ENCODE measurements at places on chromosomes 3 and 15.

- DNase-seq = no peak
Measured at GRCh38 chr3:187802928-187803259, 57.6 kb upstream of the BCL6 start.

- DNase-seq = no peak
Measured at GRCh38 chr15:92021792-92022191, 168.3 kb downstream of the SLCO3A1 start.

DNA sequence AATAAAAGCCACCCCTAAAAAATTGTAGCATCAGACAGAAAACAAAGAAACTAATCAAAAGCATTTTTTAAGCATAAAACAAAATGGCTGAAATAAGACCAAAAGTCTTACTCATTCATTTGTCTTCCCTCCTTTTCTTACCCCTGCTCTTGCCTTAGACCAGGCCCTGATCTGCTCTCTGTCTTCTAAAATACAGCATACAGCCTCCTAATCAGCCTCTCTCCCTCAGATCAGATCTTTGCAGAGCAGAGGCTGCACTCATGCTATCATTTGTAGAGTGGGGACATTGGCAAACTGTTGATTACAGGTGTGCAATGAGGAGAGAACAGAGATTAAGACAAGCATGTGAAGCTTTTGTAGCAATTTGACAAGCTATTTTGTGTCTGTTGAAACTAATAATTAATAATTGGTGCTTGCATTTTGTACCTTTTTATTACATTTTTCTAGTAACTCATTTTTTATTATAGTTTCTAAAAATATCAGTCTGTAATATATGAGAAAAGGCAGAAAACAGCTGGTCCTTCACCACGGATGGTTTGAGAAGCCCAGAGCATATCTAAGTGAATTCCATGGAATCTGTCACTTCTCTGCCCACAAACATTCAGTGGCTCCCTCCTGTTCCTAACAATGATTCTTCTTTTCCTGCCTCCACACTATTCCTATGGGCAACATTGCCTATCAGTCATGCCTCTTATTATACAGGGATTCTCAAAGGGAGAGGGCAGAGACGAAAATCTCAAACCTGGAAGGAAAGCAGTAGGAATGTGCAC lies 286.2 kb upstream of the STT3B start:
- no peak for DNase-seq

- no peak for DNase-seq
Measured at GRCh38 chr3:72070005-72070404, 285.1 kb upstream of the PROK2 start.

DNA sequence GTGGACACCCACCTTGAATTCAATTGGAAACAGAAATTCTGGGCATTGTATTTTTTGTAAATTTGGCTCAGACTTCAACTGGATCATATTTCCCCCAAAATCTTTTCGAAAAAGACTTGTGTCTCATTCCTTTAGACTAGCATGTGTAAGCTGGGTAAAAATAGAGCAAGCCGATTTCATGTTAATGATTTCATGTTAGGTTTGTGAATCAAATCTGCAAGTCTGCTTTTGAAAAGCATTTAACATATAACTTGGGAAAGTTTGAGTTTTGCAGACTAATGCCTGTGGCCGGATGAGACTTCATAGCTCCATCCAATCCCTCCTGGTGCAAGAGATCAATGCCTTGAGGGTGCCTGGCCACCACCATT lies 64.5 kb downstream of the FLNB start:
- no peak for DNase-seq

DNA sequence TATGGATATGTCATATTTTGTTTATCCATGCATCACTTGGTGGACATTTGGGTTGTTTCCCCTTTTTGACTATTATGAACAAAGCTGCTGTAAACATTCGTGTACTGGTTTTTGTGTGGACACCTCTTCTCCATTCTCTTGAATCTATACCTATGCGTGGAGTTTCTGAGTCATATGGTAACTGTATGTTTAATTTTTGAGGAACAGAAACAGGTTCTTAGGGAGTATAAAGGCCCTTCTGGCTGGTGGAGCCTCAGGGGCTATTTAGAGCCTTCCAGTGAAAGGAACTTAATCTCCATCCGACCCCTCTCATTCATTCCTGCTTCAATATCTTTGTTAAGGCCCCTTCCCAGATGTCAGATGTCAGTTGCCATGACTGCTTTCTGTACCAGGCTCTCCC lies 14.1 kb upstream of the CTXND1 start:
- no peak for DNase-seq

DNA sequence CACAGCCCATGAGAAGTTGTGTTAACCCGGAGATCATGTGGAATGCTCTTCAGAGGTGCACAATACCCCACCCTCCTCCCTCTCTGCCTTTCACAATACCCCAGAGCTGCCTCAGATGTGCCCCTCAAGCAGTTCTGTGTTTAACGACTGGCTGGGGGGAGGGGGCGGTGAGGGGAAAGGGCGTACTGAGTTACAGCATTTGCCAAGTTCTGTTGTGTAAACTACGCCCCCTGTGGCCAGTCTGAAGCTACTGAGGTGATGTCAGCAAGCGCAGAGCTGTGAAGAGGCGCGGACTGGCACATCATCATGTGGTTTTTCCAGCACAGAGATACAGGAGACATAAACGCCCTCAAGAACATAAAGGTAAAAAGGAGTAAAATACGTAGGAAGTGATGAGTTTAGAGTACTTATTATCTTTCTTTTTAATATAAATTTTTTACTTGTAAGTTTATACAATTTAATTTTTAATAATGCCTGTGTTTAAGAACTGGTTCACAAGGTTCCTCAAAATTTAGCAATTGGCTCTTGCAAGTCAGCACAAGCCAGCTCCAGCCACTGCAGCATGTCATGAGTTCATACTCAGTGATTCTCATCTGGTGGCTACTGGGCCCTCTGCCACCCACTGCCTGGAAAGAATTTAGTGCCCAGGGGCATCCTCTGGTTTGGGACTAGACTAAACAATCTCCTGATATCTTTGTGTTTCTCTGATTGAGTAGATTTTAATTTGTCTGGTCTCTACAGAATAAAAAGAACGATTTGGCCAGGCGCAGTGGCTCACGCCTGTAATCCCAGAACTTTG lies 1.7 kb downstream of the EPB42 start:
- peak; percentile 24 for DNase-seq

- no peak for DNase-seq
Measured at GRCh38 chr3:49705390-49705960, 14.0 kb downstream of the AMIGO3 start.

DNA sequence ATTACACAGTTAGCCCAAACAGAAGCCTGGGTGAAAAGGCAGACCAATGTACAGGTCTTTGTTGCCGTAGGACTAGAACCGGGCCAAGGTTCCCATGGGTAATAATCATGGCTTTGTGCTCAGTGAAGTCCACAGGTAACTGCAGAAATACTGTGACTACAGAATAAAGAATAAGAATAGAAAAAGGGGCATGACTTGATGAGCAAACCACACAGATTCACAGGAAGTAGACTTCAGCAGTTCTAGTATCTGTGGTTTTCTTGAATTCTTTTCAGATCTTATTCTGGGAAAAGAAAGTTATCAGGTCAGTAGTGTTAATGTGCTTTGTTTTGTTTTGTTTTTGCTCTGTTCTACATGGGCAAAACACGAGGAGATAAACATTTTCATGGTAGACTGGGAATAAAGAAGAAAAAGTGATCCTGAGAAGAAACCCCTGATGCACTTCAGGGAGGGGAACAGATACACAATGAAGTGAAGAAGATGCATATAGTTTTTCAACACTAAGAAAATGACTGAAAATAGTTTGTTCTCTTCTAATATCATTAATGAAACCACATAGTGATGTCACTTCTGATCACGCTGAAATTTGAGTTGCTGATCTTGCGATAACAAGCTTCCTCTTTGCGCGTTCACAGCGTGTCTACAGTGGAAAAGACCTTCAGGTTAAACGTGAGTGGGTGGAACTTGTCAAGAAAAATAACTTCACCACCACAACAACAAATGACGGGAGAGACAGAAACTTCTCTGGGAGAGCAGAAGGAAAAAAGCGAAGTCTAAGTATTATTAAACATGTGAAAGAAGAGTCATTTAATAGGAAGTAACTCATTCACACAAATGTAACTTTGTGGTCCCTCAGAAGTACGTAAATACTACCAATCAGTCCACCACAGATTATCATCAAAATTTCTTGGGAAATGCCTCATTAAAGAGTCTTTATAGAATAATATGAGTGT lies 315.8 kb upstream of the SATB1 start:
- DNase-seq = peak; percentile 43

GRCh38 chr3:126646674-126647073 lies 8.2 kb downstream of the TXNRD3 start:
- DNase-seq = no peak

DNA sequence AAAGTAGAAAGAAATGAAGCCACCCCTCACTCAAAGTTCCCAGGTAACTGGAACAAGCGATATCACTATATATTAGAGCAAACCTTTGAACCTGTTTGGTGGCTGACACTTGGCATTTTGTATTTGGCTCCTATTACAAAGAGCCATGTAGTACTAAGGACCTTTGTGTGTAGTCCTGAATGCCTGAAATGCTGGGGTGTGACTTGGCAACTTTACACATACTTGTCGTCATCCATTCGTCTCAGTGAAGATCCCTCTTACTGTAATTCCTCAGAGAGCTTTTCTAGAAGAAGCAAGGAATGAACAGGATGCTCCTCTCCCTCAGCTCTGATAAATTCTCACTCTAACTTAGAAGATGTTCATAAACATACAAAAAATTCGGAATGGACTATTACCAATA lies 216.1 kb upstream of the CDIN1 start:
- DNase-seq = no peak

DNA sequence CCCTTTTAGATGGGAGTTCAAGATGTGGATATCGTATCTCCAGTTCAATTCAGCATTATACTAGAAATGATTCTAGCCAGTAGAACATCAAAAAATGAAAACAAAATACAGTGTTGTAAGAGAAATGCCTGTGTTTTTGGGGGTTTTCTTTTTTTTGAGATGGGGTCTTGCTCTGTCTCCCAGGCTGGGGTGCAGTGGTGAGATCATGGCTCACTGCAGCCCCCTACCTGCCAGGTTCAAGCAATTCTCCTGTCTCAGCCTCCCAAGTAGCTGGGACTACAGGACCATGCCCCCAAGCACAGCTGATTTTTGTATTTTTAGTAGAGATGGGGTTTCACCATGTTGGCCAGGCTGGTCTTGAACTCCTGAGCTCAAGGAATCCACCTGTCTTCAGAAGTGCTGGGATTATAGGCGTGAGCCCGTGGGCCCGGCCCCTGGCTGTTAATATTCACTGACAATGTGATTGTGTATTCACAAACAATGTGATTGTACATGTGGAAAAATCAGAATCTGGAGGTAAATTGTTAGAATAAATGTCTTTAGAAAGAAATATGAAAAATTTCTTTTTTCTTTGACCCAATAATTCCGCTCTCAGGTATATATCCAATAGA lies 59.0 kb downstream of the ARIH1 start:
- peak; percentile 16 for DNase-seq

- DNase-seq = no peak
Measured at GRCh38 chr15:70748281-70748747, 15.0 kb downstream of the UACA start.
